ENCODE measurements at places on chromosomes 2 and 18.

GRCh38 chr2:70442301-70443077 lies 111.1 kb downstream of the TGFA start:
- DNase-seq: no peak

DNA sequence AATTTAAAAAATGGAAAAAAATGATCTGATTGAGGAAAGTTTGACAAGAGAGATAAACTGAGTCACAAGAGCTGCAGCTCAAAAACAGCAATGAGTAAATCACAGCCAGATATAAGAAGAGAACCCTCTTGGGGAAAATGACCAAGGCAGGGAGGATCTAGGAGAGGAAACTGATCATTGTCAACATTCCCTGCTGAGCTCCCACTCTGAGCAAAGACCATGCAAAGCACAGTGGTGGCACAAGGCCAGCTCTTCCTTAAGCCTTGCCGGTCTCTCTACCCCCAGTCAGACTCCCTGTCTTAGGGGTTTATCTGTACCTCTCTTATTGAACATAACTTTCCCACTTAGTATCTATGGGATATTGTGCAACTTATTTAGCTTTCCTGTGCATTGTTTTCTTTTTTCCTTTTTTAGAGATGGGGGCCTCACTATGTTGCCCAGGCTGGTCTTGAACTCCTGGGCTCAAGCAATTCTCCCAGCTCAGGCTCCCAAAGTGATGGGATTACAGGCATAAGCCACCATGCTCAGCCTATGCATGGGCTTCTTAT lies 54.0 kb upstream of the PPP1CB start:
- DNase-seq: no peak

DNA sequence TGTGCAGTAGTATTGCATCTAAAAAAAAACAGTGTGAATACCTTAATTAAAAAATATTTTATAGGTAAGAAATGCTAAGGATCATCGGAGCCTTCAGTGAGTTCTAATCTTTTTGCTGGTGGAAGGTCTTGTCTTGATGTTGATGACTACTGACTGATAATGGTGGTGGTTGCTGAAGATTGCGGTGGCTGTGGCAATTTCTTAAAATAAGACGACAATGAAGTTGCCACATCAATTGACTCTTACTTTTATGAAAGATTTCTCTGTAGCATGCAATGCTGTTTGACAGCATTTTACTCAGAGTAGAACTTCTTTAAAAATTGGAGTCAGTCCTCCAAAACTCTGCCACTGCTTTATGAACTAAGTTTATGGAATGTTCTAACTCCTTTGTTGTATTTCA lies 36.2 kb downstream of the GLS start:
- peak; percentile 15 for DNase-seq

DNA sequence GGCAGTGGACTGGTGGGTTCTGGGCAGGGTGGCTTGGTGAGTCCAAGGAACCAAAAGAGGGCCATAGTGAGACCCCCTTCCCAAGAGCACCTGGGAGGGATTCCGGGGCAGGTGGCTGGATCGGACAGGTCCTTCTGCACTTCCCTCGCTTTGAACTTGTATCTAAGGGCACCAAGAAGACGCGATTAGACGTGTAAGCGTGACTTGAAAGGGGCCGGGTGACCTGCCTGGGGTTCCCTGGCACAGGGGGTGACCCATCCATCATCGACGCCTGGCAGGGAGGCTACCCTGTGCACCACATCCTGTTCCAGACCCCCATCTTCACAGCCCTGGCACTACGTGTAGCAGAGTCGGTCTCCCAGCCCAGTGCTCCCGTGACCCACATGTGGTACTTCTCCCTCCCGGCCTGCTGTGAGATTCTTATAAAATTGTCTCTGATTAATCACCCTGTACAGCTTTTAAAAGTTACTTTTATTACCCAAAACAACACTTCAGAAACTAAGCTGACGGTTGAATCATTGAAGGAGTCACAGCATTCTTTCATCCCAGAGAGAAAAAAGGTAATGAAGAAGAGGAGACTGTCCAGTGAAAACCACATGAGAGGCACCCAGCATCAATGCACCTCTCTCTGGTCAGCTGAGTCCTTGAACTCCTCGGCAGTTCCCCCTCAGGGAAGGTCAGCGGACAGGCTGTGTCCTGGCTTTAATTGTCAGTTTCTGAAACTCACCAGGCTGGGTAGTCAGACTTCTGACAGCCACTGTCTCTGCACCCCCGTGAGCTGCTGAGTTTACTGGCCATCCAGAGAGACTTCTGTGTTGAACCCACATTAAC lies 13.0 kb downstream of the SH3BP4 start:
- no peak for DNase-seq

DNA sequence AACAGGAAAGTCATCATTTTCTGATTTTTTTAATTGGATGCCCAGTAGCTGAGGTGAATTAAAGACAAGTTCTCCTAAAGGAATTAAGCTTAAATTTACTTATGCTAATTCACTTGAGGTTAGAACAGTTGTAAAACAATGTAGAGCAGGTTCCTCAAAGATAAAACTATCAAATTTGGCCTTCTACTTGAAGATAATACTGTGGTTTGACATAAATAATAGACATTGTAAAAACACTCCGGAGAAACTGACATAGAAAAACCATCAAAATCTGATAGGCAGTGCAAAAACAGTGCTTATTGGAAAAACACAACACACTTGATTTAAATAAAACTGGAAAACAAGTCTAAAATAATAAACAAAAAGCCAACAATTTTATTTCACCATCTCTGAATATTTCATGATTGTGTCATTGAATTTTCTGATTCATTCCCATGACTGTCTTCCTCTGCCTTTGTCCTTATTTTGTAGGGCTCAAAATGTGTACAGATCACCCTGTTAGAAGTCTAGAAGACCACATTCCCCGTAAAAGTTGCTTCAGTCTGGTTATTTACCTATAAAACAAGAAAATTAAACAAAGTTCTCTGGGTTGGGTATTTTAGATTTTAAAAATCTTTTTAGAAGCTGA lies 28.3 kb upstream of the SLC40A1 start:
- DNase-seq: no peak

DNA sequence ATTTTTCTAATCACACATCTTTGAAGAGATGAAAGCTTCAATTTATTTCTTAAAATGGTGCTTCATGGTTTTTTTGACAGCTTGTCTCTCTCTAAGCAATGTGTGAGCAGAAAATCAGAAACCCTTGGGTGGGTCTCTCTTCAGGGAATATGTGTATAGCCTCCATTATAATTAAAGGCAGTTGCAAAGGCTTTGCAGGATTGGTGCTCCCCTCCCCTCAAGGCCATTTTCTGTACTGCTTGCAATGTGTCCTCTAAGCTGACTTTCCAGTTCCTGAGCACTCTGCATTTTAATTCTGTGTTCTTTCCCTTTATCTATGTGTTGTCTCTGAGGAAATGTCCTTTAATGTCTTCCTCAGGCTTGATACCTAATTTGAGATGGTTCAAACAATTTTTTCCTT lies 172.6 kb downstream of the DPP4 start:
- no peak for DNase-seq

- DNase-seq: peak; percentile 52
These were observed 403 bp downstream of the COL4A3 start for GRCh38 chr2:227164763-227165291.

DNA sequence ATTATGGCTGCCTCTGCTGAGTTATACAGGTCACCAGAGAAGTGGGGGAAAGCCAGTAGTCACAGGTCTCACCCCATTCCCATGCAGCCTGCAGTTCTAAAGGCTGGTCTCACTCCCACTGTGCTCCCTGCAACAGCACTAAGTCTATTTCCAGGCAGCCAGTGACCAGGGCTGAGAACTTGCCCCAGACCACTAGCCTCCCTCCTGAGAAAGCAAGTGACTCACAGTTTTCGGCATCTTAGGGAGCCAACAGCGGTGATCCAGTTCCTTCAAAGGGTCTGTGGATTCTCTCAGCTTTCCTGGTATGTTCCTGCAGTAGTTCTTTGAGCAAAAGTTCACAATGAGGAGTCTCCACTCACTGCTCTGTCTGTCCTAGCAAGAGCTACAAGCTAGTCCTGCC lies 329.6 kb upstream of the MAP2 start:
- no peak for DNase-seq

DNA sequence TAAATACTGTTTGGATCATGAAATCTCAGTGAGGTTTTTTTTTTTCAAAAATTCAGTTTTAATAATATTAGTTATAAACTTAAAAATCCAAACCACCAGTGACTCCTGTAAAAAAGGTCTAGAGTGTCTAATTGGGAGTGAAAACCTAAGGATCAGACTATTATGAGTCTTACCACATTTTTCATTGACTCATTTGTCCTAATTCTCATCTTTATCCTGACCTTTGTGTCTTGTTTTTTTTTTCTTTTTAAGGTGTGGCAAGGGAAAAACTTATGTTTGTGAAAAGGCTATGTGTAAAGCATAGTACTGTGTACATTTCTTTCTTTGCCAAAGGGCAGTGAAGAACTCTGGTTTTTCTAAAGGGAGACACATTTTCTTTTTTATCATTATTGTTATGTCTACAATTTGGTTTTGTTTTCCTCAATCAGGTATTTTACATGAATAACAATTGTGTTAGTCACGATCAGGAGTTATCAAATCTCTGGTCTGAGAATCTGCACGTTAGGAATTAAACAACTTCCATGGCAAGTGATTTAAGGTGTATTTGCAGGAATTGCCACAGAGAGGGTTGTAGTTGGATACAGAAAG lies 52.6 kb downstream of the RHBDD1 start:
- no peak for DNase-seq

DNA sequence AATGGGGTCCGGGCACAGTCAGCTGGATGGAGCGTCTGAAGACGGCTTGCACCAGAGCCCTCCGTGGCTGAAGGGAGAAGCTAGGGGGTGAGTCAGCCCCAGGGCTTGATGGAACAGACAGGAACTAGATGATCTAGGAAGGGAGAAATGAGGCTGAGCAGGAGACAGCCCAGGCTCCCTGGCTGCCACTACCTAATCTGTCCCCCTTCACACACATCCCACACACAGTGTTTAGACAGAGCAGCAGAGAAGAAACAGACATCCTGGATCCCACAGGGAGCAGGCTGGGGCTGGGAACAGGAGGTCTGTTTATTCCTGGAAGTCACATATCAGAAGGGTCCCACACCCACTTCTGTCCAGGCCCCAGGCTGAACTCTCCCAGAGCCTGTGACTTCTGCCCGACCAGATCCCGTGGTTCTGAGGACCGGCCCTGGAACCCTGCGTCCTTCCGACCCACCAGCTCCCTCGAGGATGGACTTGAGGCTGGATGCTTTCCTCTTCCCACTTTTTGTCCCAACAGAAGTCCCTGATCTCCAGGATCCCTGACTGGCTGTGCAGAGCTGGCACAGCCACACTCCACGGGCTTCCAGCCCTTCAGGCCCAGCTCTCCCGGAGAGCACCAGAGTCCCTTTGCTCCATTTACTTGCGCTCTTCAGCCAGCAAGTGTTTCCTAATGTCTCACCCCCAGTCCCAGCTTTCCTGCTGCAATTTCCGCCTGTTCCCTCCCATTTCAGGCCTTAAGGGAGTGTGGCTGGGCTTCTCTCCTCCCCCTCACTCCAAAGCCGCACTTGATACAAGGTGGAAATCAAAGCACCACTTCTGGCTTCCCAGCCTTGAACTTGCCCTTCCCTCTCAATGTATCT lies 1.5 kb upstream of the GPBAR1 start:
- no peak for DNase-seq

DNA sequence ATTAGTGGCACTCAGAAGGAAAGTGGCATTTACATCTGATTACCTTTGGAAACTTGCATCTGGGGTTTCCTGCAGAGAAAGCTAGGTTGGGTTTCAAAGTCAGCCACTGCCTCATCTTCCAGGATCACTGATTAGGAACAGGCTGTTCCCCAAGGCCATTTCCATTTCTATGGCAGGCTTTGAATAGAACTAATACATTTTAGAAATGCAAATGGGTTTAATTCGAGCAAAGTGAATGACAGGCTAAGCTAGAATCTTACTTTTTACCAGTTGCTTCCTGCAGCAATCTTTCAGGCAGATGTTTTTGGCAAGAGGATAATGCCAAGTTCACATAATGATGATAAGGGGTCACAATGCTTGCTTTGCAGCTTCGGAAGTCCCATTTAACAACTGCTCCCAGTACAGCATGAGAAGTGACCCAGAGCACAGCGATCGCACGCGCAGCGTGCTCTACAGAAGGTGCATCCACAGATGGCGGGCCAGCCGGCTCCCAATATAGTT lies 336.7 kb downstream of the LPIN1 start:
- no peak for DNase-seq

DNA sequence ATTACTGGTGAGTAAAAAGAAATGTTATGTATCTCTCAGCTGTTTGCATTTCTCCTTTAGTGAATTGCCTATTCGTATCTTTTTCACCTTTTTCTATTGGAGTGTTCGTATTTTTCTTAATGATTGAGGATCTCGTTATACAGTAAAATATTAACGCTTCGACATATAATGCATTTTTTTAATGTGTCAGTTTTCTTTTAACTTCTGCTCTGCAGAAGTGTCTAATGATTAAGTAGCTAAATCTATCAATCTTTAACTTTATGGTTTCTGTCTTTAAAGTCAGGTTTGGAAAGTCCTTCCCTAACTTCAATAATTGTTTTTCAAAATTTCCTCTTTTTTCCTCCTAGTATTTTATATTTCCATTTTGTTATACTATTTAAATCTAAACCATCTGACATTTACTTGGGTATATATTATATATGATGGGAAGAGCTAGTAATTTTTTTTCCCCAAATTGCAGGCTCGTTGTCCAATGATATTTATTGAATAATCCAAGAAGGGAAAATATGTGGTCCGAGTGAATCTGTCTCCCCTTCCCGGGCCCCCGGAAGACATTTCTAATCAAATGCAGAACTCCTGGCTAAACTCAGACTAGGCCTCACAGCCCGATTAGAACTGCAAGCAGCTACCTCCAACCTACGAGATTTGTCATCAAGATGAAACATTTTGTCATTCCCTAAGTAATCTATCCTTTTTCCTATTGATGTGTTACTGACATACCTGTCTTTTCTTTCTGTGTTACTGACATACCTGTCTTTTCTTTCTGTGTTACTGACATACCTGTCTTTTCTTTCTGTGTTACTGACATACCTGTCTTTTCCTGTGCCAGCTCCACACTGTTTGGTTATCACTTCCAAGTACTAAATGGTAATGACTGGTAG lies 17.2 kb downstream of the PCBP1 start:
- DNase-seq: peak; percentile 66

DNA sequence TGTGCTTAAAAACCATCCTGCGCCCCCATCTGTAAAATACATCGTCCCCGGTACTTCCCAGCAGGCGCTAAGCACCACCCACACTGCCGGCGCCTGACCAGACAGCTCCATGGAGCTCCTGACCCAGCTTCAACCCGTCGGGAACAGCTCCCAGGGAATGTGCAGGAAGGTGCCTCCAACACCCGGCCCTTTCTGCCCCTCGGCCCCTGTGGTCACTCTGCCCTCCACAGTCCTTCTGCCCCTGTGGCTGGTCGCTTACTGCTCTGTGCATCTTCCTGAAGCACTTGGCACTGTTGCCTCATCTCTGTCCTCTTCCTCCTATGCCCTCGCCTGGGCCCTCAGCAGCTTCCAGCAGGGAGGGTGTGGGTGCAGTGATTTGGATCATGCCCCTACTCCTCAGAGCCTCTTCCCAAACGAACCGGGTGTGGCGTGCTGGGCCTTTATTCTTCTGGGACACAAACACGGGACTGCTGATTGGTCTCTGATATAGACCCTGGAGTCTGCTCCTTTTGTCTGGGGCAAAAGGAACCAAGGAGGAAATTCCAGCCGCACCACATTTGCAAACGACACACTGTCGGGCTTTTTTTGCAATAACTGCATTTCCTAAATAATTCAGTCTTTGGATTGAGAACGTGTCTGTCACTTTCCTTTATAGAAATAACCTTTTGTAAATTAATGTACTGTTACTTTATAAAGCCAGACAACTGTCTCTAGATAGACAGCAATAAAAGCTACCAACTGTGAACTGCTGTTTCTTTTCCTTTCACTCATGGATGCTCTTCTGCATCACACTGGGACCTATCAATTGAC lies 65.9 kb downstream of the ADI1 start:
- no peak for DNase-seq

GRCh38 chr18:54835944-54836343 lies 7.7 kb downstream of the RAB27B start:
- no peak for DNase-seq

Measured in activated CD4-positive, alpha-beta T cell treated with anti-CD3 and anti-CD28 coated beads, Interleukin-2, Interleukin-6, amounts not matched to agents 100 ng/mL and 50 ng/mL, durations not matched to agents 16 hours and 8 hours (primary cell).